ENCODE measurements at places on chromosomes 1 and 21.

- DNase-seq = peak; percentile 68
Measured at GRCh38 chr1:206507284-206508129, at the start of gene RASSF5. TSS of gene RASSF5 (plus strand) at chr1:206507531. CDS start at chr1:206507603, 72 bp downstream.

DNA sequence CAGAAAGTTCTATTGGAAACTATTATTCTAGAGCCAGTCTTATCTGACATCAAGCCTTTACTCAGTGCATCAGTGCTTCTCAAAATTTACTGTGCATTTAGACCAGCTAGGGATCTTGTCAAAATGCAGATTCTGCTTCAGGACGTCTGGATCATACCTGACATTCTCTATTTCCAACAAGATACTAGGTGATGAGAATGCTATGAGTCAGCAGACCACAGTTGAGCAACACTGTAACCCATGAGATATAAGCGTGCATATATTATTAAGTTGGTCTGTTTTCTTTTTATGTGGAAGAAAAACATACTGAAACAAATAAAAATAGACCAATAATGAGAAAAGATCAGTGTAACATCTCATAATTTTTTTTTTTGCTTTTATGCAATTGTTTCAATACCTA is 40.4 kb upstream of the KCNH1 start:
- no peak for DNase-seq

DNA sequence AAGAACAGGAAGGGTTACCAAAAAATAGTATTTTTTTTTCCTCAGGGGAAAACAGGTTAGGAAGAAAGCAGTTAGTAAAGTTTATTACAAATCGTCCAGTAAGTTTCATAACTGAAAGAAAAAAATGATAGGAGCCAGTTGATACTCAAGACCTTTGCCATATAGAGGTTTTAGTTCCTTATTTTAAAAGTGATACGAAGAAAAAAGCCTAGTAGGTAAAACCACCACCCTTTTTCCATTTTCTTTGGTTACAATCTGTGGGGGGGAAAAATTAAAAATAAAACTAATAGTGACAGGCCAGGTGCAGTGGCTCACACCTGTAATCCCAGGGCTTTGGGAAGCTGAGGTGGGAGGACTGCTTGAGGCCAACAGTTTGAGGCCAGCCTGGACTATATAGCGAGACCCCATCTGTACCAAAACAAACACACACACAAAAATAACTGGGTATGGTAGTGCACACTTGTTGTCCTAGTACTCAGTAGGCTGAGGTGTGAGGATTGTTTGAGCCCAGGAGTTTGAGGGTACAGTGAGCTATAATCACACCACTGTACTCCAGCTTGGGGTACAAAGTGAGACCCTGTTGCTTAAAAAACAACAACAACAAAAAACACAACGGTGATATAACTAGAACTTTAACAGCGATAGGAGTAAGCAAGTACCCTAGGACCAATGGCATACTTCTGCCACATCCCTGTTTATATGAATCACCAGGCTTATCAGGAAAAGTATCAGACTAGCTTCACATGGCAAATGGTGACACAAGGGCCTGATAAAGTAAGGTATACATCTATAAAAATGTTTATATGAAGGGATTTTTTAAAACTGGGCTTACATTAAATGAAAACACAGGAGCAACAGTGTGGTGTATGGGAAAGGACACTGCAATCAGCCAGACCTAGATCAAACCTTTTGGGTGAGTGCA is 5.4 kb downstream of the TMEM59 start:
- peak; percentile 18 for DNase-seq

DNA sequence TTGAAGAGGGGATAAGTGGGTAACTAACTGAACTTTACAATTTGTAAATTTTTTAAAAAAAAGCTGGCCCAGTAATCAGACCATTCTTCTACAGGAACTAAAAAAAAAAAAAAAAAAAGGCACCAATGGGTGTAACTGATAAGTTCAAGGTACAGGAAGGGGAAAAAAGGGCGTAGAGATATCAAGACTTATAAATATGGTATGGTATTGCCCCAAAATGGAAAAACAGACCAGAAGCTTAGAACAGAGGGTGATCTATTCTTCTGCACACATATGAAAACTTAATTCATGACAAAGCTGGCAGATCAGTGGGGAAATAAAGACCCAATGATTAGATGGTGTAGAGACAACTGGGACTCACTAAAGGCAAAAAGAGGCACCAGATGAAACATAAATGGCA is 58.9 kb downstream of the LHX4 start:
- no peak for DNase-seq

DNA sequence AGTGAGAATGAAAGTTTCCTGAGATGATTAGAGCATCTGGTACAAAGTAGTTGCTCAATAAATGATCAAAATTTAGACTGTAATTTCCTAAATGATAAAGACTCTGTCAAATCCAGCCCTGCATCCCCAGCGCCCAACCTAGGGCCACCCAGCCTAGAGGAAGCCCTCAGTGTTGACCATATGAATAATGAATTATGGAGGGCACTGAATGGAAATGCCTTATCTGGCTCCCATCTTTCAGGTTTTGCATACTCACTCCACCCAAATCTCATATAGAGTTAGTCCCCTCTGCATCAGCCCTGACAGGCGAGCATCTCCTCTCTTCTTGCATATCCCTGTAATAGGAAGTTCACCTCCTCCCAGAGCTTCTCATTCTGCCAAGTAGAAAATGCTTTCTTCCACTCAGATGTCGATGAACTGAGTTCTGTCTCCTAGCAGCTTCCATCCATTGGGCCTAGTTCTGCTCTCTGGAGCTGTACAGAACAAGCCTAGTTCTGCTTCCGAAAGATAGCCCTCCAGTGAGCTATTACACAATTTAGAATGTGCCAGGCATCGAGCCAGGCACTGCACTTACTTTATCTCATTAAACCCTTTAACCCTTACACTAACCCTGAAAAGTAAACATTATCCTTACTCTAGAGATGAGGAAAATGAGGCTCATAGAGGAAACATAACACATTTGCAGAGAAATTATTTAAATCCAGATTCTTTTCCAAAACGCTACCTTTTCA is 20.9 kb downstream of the COA7 start:
- DNase-seq = peak; percentile 15

GRCh38 chr1:226764533-226764932 is 25.5 kb upstream of the ITPKB start:
- DNase-seq = no peak

GRCh38 chr1:201381130-201381529 is 3.6 kb upstream of the TNNT2 start:
- no peak for DNase-seq

DNA sequence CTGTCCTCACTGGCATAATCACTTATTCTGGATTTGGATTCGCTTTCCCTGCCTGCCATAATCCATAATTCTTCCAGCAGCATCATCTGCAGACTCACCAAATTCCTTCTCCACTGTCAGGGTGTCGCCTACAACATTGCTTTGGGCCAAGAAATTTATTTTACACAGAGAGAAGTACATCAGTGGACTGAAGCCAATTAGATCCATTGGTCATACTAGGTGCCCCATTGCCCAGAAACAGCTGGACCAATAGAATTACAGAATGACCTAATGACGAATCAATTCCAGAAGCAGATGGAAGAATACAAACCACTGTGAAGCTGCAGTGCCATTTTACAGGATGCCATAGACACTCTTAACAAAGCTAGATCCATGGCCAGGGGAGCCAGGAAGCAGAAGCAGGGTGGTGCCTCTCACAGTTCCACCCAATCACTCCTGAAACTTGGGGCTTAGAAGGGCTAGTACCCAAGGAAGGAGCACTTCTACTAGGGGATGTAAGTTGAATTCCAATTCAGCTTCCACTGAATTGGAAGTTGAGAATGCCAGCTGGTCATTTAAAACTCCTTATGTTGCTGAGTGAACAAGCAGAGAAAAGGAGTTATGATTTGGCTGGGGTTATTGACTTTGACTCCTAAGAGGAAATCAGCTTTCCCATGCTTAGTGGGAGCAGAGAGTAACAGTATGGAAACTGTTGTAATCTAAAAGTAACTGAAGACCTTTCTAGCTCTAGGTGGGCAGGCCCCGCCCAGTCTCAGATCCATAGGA is 44.0 kb downstream of the EDN2 start:
- DNase-seq = no peak

GRCh38 chr1:32983020-32983419 is 18.4 kb upstream of the RNF19B start:
- DNase-seq = no peak

DNA sequence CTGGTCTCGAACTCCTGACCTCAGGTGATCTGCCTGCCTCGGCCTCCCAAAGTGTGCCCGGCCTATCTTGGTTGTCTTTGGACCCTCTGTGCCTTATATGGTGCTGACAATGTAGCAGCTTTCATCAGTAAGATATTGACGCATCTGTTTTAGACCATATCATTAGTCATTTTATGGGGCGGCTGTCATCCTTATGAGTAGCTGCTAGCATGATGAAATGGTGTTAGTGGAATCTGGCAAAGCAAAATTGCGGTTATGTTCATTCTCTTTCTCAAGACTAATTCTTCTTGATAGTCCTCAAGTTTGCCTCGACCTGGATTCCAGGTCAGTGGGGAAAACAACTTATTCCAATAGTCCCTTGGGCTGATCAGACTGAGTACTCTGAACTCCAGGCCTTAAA is 199.9 kb downstream of the PRDM2 start:
- DNase-seq = no peak

DNA sequence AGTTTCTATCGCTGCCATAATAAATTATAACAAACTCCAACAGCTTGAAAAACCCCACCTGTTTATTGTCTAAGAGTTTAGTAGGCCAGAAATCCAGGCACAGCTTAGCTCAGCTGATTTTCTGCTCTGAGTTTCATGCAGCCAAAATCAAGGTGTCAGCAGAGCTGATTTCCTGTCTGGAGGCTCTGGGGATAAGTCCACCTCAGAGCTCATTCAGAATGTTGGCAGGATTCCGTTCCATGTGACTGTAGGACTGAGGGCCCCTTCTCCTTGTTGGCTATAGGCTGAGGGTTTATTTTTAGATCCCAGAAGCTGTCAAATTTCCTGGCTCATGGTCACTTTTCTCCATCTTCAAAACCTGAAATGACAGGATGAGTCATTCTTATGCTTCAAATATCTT is 91.6 kb upstream of the CHODL start:
- no peak for DNase-seq

GRCh38 chr1:29880556-29880955 is 644.2 kb downstream of the PTPRU start:
- no peak for DNase-seq

- no peak for DNase-seq
Measured at GRCh38 chr1:201206176-201206575, 15.6 kb downstream of the IGFN1 start.

DNA sequence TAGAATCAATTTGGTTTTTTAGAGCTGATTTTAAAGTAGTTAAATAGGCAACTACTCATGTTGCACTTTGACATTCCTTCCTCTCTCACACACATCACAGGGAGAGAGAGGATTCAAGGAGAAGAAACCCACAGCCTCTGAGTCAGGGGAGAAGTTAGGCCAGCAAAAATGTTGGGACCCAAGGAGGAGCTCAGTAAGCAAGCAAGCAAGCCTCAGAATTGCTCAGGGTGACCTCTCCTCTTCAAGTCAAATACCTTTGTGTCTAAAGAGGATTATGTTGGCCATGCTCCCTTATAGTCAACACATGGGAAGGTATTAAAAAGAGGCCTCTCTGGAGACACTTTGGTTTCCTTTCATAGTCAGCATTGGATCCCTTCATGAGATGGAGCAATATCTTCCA is 80.5 kb upstream of the WARS2 start:
- no peak for DNase-seq

GRCh38 chr1:174158767-174159251 is 511 bp upstream of the RABGAP1L start:
- DNase-seq = no peak

GRCh38 chr1:116498789-116499628 is 71.8 kb downstream of the CD58 start:
- peak; percentile 63 for DNase-seq

DNA sequence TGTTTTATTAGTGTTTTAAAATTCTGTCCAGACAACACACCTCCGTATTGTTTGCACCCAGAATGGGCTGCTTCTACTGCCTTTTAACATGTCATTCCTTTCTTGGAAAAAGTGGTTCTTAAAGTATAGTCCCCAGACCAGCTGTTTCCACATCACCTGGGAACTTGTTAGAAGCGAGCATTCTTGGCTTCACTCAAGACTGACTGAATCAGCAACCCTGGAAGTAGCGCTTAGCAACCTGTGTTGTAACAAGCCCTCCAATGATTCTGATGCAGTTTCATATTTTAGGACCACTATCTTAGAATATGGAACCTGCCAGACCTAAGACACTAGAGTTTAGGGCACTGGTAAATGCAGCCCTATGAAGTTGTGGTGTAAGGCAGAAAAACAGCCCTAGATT is 6.0 kb upstream of the PPIE start:
- DNase-seq = no peak

DNA sequence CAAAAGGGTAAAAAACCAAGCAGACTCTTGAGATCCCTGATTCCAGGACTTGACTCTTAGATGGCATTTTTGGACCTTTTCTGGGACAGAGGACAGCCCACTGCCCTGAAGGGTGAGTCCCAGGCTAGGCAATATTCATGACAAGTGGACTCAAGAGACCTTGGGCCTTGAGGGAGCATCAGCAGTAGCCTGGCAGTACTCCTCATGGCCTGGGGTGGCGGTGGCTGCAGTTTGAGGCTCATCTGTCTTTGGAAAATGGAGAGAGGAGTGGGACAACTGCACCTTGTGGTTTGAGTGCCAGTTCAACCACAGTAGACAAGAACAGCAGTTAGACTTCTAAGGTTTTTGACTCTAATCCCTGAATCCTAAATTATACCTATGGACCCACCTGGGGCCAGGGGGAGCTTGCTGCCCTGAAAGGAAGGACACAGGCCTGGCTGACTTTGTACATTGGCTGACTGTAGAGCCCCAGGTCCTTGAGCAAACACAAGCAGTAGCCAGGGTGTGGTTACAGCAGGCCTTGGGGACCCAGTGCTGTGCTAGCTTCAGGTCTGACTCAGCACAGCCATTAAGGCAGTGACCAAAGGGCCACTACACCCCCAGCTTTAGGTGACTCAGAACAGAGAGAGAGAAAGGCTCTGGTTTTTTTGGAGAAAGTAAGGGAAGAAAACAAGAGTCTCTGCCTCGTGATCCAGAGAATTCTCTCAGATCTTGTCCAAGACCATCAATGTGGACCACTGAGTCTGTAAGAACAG is 1023.2 kb downstream of the KCNT2 start:
- no peak for DNase-seq

DNA sequence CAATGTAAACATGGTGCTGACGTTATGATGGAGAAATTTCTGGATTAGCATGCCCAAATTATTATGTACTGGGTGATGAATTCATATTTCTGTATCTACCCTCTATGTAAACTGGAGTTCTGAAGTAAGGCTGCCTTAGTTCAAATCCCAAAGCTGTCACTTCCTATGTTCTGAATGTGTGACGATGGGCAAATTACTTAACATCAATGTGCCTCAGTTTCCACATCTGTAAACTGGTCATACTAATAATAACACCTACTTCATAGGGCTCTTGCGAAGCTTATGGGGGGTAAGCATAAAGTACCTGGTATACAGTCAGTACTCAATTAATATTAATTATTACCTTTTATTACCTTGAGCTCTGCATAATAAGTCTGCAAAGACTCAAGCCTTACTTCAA is 45.6 kb downstream of the SLC30A10 start:
- DNase-seq = no peak

- no peak for DNase-seq
Measured at GRCh38 chr1:115791816-115792215, 23.3 kb upstream of the CASQ2 start.
